ENCODE measurements at places on chromosomes 11 and 22. TPM values are rescaled to one million over a fixed set of nuclear protein-coding genes. Genes with fewer than 3 reads are reported as not detected.

GRCh38 chr22:45159652-45160462 lies 3.9 kb upstream of the NUP50 start:
- H3K27me3 ChIP-seq, result peaks cover 2% of the 10 kb centered on the region
- H3K27ac ChIP-seq, result no peak overlapping the region
- DNase-seq, result no peak

GRCh38 chr11:89612096-89612495 lies 98.0 kb upstream of the TRIM77 start:
- H3K4me1 ChIP-seq, result no peaks in the 10 kb centered on the region
- no peaks in the 10 kb centered on the region for H3K36me3 ChIP-seq
- H3K4me3 ChIP-seq, result no peak overlapping the region
- no peaks in the 10 kb centered on the region for H3K27me3 ChIP-seq

- H3K36me3 ChIP-seq, result no peaks in the 10 kb centered on the region
- peaks cover 26% of the 10 kb centered on the region for H3K4me1 ChIP-seq
- no peak for DNase-seq
- peak overlapping the region; percentile 56 for H3K4me3 ChIP-seq
- H3K27ac ChIP-seq, result no peak overlapping the region
These were observed 551 bp downstream of the DBX1 start for GRCh38 chr11:20159466-20160381.

DNA sequence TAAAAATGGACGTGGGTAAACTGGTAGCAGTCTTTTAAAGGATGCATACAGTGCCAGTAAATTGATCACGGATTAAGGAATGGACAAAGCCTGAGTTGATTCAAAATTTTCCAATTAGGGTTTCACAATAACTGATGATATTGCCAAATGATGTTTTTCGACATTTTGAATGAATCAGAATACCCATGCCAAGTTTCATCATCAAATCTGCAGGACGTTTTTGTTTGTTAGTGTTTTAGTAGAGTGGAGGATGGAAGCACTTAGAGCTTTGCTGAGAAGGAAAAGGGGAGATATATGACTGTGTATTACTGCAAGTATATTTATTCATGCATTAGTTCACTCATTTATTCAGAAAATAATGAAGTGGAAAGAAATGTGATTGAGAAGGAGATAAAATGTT lies 78.3 kb downstream of the SLC17A6 start:
- H3K27ac ChIP-seq, result no peak overlapping the region
- H3K4me1 ChIP-seq, result no peaks in the 10 kb centered on the region
- H3K27me3 ChIP-seq, result no peaks in the 10 kb centered on the region
- no peak for DNase-seq

DNA sequence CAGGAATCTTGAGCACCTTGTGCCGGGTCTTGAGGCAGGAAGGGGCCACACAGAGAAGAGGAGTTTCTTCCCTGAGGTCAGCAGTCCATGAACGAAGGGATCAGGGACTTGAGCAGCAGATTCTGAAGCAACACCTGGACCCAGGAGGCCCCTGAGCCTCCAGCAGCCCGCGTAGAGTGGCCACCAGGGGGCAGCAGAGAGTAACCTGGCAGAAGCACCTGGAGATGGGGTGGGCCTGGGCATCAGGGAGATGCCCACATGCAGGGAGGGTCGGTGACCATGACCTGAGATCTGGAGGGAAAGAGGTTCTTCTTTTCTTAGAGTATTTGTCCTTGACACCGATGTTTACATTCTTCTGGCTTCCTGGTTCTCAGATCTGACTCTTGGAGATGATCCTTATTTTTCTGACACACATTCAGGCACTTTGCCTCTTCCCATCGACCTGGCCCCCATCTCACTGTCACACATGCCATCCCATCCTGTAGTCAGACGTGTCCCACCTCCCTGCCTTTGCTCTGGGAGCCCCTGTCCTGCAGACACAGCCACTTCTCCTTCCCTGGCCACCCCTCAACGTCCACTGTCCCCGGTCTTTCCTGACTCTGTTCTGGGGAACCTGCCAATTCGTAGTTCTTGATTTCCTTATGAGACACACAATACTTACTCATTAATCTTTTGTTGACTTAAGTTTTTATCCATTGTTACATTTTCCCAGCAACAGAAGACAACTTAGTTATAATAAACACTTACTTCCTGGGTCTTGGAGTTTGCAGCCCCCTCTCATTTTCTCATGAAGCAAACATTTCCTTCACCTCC lies 66.5 kb downstream of the GGTLC2 start:
- peak; percentile 92 for DNase-seq
- no peak overlapping the region for H3K4me3 ChIP-seq
- H3K36me3 ChIP-seq, result no peaks in the 10 kb centered on the region
- H3K27me3 ChIP-seq, result peaks cover 28% of the 10 kb centered on the region
- no peaks in the 10 kb centered on the region for H3K4me1 ChIP-seq

DNA sequence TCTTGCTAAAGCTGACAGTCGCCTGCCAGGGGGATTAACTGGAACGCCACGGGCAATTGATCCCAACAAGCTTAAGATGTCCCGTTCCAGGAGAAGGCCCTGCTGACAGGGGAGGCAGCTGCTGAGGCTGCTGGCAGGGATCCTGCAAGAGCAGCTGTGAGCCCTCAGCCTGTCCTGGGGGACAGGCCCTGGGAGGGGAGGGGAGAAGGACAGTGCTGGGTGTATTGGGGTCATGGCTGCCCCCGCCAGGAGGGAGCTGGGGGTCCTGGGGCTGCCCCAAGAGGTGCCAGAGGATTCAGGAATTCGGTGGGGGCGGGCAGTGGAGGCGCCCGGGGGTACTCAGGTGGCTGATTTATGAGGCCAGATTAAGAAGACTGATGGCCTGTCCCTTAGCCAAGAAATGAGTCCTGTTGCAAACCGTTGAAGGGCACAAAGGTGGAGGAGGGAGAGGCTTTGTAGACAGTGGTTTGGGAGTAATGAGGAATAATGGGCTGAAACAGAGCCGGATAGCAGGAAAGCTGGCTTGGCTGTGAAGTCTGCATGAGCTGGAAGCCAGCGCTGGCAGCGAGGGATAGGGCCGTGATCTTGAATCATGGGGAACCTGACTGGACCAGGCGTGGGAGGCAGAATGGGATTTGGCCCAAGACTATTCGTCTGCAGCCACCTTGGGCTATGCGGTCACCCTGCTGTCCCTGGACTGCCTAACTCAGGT lies 133.5 kb downstream of the CACNA1I start:
- no peak overlapping the region for H3K4me3 ChIP-seq
- DNase-seq, result no peak
- no peaks in the 10 kb centered on the region for H3K36me3 ChIP-seq
- no peak overlapping the region for H3K27ac ChIP-seq
- H3K4me1 ChIP-seq, result peaks cover 6% of the 10 kb centered on the region

- H3K27me3 ChIP-seq, result no peaks in the 10 kb centered on the region
- H3K27ac ChIP-seq, result no peak overlapping the region
- no peak overlapping the region for H3K4me3 ChIP-seq
- no peaks in the 10 kb centered on the region for H3K4me1 ChIP-seq
These were observed 937.1 kb downstream of the OPCML start for GRCh38 chr11:132595246-132595645.

DNA sequence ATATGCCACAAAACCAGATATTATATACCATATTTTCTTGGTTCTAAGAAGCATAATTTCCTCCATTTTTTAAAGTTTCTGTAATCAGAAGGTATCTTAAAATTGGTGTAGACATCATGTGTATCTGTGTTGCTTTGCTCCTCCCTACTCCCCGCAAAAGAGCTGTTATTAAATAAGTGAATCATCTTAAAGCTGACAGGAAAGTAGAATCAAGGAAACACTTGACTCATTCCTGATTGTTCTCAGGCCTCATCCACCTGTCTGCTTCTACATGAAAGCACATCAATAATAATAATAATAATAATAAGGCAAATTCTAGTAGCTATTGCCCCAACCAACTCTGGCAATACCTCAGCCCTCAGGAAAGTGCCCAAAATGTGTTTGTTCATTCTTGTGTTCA lies 26.2 kb upstream of the GUCY1A2 start:
- H3K4me3 ChIP-seq, result no peak overlapping the region
- H3K4me1 ChIP-seq, result no peaks in the 10 kb centered on the region
- no peak overlapping the region for H3K27ac ChIP-seq

DNA sequence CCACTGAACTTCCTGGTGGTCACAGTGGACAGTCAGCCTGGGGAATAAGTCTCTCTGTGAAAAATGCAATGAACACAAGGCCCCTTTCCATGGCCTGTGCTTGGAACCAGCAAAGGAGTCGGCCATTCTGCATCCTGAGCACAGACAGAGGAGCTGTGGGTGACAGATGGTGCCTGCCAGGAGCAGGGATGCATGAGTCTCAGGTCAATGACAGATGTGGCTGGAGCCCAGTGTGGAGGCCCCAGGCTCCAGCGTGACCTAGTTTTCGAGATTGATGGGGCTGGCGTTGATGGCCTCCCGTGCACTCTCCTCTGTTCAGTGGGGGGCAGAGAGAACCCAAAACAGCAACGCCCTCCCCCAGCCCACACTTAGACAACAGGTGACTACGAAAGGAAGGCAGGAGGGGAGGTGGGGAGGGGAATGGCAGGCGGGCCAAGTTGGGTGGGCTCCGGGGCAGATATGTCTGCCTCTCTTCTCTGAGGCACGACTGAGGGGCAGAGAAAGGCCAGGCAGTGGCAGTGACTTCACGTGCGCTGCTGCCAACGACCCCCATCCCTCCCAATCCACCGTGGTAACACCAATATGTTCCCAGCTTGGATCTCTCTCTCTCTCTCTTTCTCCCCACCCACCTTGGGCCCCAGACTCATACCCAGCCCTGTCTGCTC lies 34.4 kb upstream of the CD5 start:
- H3K4me1 ChIP-seq, result no peaks in the 10 kb centered on the region
- H3K4me3 ChIP-seq, result no peak overlapping the region
- DNase-seq, result no peak
- H3K27ac ChIP-seq, result no peak overlapping the region
- no peaks in the 10 kb centered on the region for H3K36me3 ChIP-seq
- H3K27me3 ChIP-seq, result no peaks in the 10 kb centered on the region

- H3K4me1 ChIP-seq, result no peaks in the 10 kb centered on the region
- no peak for DNase-seq
- H3K36me3 ChIP-seq, result no peaks in the 10 kb centered on the region
- no peak overlapping the region for H3K4me3 ChIP-seq
- H3K27me3 ChIP-seq, result no peaks in the 10 kb centered on the region
These were observed 39.4 kb upstream of the LIN7C start for GRCh38 chr11:27545946-27546345.

DNA sequence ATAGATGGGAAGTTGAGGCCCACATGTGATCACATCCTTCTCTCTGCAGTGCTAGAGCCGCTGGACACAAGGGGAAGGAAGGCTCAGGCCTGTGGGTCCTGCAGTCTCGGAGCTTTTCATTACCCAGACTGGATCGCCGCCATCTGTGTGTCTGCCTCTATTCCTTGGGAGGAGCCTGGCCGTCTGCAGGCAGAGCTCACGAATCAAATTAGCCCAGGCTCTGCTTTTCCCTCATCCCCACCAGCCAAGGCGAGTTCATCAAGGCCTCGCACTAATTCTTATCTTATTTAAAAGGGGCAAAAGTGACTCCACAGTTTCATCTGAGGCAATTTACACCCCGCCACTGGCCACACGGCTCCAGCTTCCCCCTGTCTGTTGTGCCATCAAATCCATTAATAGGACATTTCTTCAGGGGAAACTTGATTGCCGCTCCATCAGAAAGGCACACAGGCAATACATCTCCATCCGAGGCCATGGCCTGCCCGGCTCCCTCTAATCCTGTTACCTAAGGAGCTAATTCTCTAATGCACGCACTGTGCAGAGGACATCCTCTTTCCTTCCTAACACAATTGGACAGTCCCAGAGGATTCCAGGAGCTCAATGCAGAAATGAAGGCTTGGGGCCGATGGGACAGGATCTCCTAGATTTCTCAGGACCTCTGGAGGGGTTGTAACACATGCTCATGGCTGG lies 3.3 kb upstream of the HTR3A start:
- H3K27me3 ChIP-seq, result peaks cover 3% of the 10 kb centered on the region
- H3K36me3 ChIP-seq, result no peaks in the 10 kb centered on the region
- H3K4me1 ChIP-seq, result peaks cover 14% of the 10 kb centered on the region
- no peak overlapping the region for H3K27ac ChIP-seq
- no peak for DNase-seq
- H3K4me3 ChIP-seq, result no peak overlapping the region

- H3K4me3 ChIP-seq, result no peak overlapping the region
- no peak for DNase-seq
- no peaks in the 10 kb centered on the region for H3K4me1 ChIP-seq
- no peaks in the 10 kb centered on the region for H3K36me3 ChIP-seq
- no peaks in the 10 kb centered on the region for H3K27me3 ChIP-seq
These were observed 1476.5 kb downstream of the TBC1D22A start for GRCh38 chr22:48238966-48239365.

- no peak overlapping the region for H3K4me3 ChIP-seq
- no peaks in the 10 kb centered on the region for H3K4me1 ChIP-seq
- no peak overlapping the region for H3K27ac ChIP-seq
- no peak for DNase-seq
These were observed 38.1 kb upstream of the ST14 start for GRCh38 chr11:130121445-130121978.

- H3K36me3 ChIP-seq, result no peaks in the 10 kb centered on the region
- H3K27ac ChIP-seq, result no peak overlapping the region
- no peaks in the 10 kb centered on the region for H3K4me1 ChIP-seq
These were observed 332.2 kb downstream of the AASDHPPT start for GRCh38 chr11:106409671-106410070.

GRCh38 chr22:23842599-23842998 lies 3.8 kb upstream of the DERL3 start:
- no peak overlapping the region for H3K27ac ChIP-seq
- no peaks in the 10 kb centered on the region for H3K36me3 ChIP-seq
- H3K4me3 ChIP-seq, result no peak overlapping the region
- H3K27me3 ChIP-seq, result peaks cover 2% of the 10 kb centered on the region
- DNase-seq, result no peak

Gene FAM180B
- total RNA-seq, result not detected

Gene PGA5
- 0.67 TPM for total RNA-seq

Gene SLC7A4
- 0.27 TPM for total RNA-seq
